ENCODE measurements at places on chromosomes 6 and 20.

GRCh38 chr20:64168381-64169090 is 4.3 kb downstream of the MYT1 start:
- no peak for DNase-seq

GRCh38 chr6:106141441-106142237 is 55.5 kb downstream of the PRDM1 start:
- DNase-seq, result peak; percentile 79

DNA sequence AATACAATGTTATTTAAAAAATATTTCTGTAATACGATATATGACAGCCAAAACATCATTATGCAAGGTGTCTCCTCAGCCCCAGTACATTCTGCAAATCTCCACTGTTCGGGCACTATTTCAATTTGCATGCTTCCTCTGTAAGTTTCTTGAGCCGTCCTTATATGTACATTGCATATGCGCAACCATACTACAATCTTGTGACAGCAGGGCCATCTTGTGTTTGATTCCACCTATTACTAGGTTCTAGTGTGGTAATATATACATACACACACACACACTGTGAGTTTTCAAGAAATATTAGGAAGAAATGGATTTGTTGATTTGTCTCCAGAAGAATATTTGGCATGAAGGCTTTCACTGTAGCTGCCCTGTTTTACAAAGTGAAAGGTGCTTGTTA is 9.8 kb downstream of the LYRM4 start:
- no peak for DNase-seq

DNA sequence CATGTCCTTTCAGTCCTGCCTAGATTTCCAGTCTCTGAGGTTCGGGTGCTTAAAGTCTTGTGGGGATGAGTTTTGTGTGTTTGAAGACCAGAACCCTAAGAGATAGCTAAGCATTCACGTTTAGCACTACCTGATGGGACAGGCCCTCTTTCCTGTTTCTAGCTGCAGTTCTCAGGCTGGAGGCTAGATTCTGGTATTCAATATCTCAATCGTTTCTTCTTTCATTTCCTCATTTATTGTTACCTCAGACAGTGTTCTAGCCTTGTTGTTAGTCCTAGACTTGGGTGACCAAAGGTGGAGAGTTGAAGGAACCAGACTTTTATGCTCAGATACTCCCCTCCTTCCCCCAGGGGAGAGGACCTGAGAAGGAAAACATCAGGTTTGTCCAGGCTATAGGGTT is 16.8 kb downstream of the CEP250 start:
- DNase-seq, result no peak

DNA sequence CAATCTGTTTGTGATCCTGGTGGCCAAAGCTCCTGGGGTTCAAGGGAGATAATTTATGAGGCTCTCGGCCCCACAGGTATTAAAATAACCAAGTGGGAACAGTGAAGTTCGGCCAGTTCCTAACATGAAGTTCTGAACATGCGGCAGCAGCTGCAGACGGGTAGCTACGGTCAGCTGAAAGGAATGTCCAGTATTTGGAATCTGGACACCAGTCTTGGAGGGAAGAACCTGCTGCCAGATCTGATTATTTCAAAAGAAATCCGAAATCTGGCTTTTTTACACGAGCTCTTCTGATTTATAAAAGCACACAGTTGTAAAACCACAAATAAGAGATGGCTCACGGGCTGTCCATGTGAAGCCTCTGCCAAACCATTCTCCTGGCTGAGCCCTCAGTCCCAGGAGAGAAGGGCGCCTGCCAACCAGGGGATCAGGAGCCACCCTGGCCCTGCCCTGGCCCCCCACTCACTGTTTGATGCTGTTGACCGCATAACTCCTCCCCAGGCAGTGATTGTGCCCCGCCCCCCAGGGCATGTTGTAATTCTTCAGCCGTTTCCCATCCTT is 28.2 kb upstream of the KCNB1 start:
- no peak for DNase-seq

GRCh38 chr6:34961574-34961973 is 72.5 kb downstream of the ANKS1A start:
- DNase-seq, result no peak

GRCh38 chr6:107740496-107741190 is 83.5 kb downstream of the SCML4 start:
- DNase-seq, result no peak

DNA sequence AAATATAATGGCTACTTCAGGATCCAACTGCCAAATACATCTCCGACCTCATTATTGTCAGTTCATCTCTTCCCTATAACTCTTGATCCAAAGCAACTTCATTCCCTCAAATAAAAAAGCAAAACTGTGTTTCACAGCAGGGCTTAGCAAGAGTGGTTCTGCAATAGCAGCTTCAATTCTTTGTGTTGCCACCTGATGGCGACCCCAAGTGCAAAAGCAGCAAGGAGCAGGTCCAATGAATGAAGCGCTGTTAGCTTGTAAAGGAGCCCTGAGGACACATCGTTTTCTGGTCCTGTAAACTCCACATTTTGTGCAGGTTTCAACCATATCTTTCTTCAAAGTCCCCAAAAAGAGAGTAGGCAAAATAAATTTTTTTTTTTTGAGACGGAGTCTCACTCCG is 19.6 kb downstream of the RTN4IP1 start:
- DNase-seq, result peak; percentile 24

- no peak for DNase-seq
These were observed 60.6 kb upstream of the RIPOR2 start for GRCh38 chr6:24996269-24996836.

GRCh38 chr20:8018958-8019245 is 659 bp downstream of the TMX4 start:
- DNase-seq, result peak; percentile 77

DNA sequence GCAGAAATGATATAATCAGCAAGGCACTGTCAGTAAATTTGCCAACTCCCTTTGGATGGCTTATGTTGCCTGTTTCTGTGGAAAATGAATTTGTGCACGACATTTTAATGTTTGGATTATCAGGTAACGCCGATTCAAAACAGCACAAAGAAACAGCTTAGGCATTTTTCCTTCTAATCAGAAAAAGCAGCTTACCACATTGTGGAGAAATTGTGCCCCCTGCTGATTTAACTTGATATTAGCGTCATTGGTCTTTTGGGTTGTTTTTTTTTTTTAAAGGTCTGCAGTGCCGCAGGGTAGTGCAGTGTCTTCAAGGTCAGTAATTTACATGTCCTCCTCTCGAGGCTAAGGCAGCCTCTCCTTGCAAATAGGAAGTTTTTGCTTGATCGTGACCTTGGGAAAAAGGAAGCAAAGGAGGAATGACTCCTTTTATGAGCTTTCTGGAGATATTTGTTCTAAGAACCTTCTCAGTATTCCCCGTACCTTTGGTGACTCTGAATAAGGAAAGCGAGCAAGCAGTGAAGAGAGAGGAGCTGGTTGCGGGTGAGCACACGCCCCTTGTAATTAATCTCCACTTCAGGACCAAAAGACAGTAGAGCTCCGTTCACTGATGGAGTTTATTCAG is 79.1 kb downstream of the ELOVL4 start:
- peak; percentile 40 for DNase-seq

DNA sequence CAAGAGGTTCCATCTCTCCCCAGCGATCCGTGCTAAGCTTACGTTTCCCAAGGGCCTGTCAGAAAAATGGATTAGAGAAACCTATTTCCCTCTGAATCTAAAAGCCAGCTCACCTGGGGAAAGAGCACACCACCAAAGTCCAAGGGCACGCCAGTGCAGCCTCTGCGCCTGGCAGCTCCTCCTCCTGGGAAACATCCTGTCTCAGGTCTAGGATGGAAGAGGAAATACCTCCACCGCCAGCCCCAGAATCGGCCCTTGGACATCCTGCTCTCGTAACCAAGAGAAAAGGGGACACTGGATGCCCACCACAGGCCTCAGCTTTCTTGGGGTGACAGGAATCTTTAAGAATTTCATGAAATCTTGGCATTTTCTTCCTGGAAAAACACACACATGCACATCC is 18.7 kb downstream of the RAMACL start:
- DNase-seq, result no peak

Data from stimulated activated naive CD8-positive, alpha-beta T cell treated with anti-CD3 and anti-CD28 coated beads, Interleukin-15, amount 100 ng/mL, for 72 hours (primary cell).